ENCODE measurements at places on chromosomes 7 and 10. TPM values are rescaled to one million over a fixed set of nuclear protein-coding genes. Genes with fewer than 3 reads are reported as not detected.

DNA sequence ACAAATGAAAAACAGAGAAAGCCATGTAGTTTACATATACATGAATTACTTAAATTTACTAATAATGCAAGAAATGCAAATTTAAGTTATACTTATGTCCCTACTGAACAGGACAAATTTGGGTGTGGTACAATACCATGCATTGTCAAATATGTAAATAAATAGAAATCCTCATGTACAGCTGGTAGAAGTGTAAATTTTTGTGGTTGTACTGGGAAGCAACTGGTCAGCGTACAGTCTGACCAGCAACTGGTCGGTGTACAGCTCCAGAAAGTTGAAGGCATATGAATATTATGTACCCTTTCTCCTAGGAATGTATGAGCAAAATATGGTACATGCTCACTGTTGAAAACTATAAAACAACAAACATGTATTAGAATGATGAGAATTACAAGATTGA lies 93.9 kb upstream of the TMEM106B start:
- no peak for DNase-seq

- no peak for DNase-seq
These were observed 45.1 kb downstream of the WIPI2 start for GRCh38 chr7:5234852-5235831.

Gene TAS2R60
- not detected for total RNA-seq

DNA sequence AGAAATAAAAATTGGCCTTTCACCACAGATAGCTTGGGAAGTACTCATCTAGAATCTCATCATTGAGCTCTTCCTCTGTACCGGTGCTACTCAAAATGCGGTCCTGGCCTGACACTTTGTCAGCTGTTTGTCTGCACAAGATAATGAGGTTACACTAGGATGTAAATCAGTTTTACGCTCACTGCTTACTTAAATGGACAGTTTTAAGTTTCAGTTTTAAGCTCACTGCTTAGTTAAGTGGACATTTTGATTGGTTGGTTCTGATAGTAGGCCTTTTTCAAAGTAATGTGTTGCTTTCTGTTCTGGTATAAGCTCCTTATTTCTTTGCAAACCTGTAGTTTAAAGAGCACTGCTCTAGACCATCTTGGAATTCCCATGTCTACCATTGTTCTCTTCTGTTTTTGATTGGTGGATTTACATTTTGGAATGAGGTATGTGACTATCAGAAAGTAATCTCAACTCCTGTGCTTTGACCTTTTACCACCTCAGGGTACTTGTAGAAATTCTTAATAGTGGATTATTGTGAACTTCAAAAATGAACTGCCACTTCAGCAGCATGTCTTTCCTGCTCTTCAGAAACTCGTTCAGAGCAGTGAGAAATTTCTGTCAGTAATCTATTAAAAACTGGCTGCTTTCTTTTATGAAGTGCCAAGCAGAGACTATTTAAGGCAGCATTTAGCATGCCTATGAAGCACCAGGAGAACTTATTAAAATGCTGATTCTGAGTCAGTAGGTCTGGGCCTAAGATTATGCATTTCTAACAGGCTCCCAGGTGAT lies 55.0 kb downstream of the C1GALT1 start:
- DNase-seq = no peak

GRCh38 chr10:74008212-74008731 lies 10.4 kb downstream of the VCL start:
- no peak for DNase-seq

- peak; percentile 73 for DNase-seq
These were observed at the start of gene EGFR for GRCh38 chr7:55018361-55019190. Gene EGFR, plus strand, starts transcription at chr7:55019017. Its CDS starts 261 bp downstream, at chr7:55019278.

Gene INMT
- 66.7 TPM for total RNA-seq

Gene TRPV5
- total RNA-seq = not detected

- no peak for DNase-seq
These were observed 25.7 kb upstream of the GTF2IRD1 start for GRCh38 chr7:74428023-74428422.

Gene TMEM196
- not detected for total RNA-seq

Gene CDC14C
- not detected for total RNA-seq

DNA sequence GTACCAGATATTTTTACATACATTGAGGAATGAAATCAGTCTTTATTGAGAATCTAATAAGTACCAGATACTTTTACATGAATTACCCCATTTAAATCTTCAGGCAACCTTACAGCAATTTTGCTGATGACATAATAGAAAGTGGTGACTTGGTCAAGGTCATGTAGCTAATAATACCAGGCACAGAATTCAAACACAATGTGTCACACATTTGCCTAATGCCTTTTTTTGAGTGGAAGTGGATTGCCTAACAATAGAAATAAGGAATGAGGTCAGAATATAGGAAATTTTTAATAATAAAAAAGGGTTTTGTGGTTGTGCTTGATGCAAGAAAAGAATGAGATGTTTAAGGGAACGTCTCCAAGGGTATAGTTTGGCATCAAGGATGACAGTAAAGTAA lies 466.6 kb upstream of the IGFBP3 start:
- DNase-seq = no peak

Gene SEC61G
- total RNA-seq = 238 TPM

DNA sequence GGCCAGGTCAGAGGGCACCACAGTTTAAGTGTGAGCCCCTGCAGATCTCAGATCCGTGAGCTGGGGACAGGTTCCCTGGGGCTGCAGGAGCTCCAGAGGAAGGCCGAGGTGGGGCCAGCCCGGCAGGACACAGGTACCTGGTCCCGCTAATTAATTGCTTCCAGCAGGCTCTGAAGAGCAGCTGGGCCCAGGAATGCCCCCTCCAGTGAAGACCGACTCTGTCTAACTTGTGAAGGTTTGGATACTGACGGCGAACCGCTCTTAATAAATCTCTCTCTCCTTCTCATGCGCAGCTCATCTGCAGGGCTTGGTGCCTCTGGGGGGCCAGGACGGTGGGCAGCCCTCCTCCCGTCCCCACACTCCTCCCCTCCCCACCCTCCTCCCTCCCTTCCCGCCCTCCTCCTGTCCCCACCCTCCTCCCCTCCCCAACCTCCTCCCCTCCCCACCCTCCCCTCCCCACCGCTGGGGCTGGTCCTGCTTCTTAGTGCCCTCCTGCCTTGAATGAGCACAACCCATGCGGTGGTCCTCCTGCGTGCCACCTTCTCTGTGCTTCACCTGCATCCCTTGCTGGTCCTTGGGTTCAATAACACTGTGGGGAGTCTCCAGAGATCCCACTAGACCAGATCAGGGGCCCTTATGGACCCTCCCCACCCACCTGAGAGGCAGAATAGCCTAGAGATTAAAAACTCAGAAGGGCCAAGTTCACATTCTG lies 38.3 kb downstream of the PDGFA start:
- DNase-seq = no peak

DNA sequence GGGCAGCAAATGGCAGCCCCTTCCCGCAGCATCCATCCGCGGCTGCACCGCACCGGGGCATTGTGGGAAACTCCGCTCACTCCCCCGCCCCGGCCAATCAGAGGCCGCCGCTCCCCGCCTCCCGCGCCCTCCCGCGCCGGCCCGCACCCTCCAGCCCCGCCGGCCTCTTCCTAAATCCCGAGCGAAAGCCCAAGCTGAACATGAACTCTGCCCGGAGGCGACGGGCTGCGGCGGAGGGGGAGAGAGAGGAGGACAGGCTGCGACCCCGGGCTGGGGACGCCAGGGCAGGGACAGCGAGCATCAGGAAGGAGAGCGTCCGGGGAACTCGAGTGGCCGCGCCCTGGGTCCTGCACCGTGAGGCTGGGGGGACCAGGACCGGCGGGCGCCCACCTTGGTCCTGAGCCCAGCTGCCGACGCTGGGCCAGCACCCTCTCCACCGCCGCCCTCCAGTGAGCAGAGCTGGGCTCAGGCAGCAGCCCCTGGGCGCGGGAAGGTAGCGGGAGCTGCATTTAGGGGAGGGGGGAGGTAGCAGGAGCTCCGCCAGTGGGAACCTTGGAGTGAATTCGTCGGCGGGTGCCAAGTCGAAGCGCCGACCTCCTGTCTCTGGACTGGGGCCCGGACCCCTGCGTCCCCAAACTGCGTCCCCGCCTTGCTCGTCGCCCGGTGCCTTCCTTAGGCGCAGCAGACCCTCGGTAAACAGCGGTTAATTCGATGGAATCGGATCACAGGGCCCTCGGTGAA lies at the start of gene DGKI:
Gene DGKI, minus strand, starts transcription at position 148 of the 741 bp plus-strand sequence.
- no peak for DNase-seq

Gene NME8
- total RNA-seq = not detected

DNA sequence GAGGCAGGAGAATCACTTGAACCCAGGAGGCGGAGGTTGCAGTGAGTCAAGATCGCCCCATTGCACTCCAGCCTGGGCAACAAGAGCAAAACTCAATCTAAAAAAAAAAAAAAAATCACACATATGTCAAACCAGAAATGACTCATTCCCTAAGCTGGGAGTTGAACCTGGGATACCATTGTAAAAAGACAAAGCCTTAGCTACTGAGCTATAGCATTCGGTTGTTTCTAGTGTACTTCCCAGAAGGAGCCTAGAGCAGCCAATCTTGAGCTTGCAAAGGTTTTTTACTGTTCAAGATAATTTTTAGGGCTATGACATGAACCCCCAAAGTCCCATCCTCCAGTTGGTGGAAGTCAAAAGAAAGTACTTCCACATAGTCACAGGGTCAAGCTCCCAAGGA lies 87.9 kb downstream of the ZNF467 start:
- DNase-seq = no peak

DNA sequence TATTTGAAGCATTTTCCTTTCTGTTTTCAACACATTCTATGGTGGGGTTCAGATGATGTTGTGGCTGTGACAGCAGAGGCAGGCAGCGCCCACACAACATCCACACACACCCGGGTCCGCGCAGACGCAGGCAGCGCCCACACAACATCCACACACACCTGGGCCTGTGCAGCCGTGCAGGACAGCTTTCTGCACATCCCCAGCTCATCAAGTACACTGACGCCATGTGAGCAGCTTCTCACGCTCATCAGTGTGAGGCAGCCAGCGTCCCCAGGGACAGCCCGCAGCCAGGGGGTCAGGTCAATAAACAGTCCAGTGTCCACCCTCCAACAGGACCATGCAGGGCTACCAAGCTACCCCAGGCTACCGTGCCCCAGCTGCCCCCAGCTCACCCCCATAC lies 272.8 kb upstream of the TCERG1L start:
- no peak for DNase-seq

DNA sequence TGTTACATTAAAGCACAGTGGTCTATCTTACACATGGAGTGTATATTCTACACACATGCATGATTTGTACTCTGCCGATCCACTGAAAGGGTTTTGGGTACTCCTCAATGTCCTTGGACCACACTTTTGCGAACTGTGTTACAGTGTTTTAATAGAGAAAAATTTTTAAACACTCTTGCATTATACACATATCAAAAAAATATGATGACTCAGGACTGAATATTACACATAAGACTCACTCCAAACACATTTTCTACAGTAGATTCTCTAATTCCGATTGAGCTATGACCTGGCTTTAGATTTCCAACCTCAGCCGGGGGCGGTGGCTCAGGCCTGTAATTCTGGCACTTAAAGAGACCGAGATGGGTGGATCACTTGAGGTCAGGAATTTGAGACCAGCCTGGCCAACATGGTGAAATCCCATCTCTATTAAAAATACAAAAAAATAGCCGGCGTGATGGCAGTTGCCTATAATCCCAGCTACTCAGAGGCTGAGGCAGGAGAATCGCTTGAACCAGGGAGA lies 222.4 kb downstream of the CACNA2D1 start:
- DNase-seq = no peak

DNA sequence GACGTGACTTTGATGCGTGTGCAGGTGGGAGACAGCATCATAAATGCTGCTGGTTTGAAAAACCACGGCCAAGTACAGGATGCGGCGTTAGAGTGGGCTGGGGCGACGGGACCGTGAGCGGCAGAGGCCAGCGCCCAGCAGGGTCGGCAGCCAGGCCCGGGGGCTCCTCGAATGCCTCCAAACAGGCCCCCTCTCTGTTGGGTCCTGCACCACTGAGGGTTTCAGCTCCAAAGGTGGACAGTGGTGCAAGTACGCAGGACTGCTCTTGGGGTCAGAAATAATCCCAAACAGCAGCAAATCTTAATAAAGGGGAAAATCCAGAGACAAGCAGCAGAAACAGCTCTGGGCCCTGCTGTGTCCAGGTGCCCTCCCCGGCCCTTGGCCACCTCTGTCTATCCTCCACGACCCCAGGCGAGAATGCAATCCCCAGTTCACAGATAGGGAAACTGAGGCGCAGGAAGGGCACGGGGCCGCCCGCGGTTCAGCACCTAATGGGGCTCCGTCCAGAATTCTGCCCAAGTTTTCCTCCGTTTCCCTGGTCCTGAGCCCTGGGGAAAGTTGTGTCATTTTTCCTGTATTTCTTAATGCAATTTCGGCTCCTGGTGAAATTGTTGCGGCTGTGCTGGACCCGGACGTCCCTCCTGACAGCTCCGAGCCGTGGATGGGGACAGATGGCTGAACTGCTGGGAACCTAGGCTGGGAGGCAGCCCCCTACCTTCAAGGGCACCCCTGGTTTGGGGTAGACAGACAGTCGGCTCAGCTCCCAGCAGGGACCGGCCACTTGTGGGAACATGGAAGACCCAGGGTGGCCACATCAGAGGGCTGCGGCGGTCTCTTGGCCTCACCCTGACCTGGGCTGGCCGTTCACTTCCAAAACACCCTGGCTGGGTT lies 97.4 kb downstream of the FOXL3 start:
- peak; percentile 50 for DNase-seq

GRCh38 chr7:101412976-101413375 lies 50.3 kb downstream of the COL26A1 start:
- DNase-seq = no peak

Gene EGFR
- total RNA-seq = 61.9 TPM

DNA sequence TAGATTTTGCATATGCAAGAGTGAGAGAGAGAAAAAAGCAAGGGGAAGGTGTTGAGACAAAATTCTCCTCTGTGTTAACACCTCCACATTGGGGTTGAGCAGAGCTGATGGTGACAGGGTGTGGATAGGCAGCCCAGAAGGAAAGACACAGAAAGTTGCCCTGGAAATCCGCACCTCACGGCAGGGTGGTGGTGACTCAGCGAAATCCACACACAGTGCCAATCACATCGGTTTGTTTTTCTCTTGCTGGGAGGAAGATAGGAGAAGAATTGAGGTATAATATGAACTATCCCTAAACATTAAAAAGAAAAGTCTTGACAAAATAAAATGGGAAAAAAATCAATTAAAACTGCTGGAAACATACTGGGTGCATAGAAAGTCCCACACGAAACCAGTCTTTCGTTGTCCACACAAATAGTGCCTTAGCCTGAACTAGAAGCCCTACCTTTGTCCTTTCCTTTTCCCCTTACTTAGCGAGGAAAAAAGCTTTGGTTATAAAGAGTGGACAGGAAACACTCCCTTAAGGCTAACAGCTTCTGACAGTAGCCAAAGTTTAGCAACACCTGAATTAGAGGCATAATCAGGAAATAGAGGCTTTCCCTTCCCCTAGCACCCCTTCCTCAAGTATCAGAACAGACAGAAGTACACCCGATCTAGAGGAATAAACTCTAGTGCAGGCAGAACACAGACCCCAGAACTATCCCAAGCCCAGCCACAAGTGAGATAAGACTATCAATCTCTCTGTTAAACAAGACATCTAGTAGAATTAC lies 39.2 kb upstream of the DNAJC1 start:
- DNase-seq = no peak

- no peak for DNase-seq
These were observed 67.8 kb downstream of the TMEM26 start for GRCh38 chr10:61385231-61386001.

Gene RPP30
- 31.8 TPM for total RNA-seq

Gene UCN3
- total RNA-seq = not detected

GRCh38 chr10:99531696-99532593 lies 797 bp upstream of the NKX2-3 start:
- no peak for DNase-seq

Gene POM121C
- 19.0 TPM for total RNA-seq
